ENCODE measurements at places on chromosomes 11 and 22. TPM values are rescaled to one million over a fixed set of nuclear protein-coding genes. Genes with fewer than 3 reads are reported as not detected.

The KCNC1 gene
- not detected for total RNA-seq

The MS4A18 gene
- total RNA-seq: not detected

The ELMOD1 gene
- not detected for total RNA-seq

The OR56A1 gene
- not detected for total RNA-seq

The MS4A12 gene
- not detected for total RNA-seq
